ENCODE measurements at places on chromosomes 11 and 22. TPM values are rescaled to one million over a fixed set of nuclear protein-coding genes. Genes with fewer than 3 reads are reported as not detected.

GRCh38 chr11:86115542-86116385 lies 46.9 kb upstream of the PICALM start:
- no peak overlapping the region for H3K4me3 ChIP-seq
- H3K27ac ChIP-seq, result no peak overlapping the region
- H3K36me3 ChIP-seq, result no peaks in the 10 kb centered on the region
- DNase-seq, result no peak
- H3K27me3 ChIP-seq, result no peaks in the 10 kb centered on the region
- no peaks in the 10 kb centered on the region for H3K4me1 ChIP-seq

- peaks cover 49% of the 10 kb centered on the region for H3K4me1 ChIP-seq
- peak; percentile 96 for DNase-seq
- peak within 1 kb of the TSS; percentile 84 for H3K4me3 ChIP-seq
- H3K27ac ChIP-seq, result peak within 1 kb of the TSS; percentile 89
Observed at GRCh38 chr11:68841718-68842426, at the start of gene CPT1A. CPT1A (minus strand) TSS chr11:68841916; CDS start chr11:68815474, 26,442 bp downstream.

- no peak overlapping the region for H3K4me3 ChIP-seq
- H3K4me1 ChIP-seq, result no peaks in the 10 kb centered on the region
- H3K27ac ChIP-seq, result no peak overlapping the region
- no peaks in the 10 kb centered on the region for H3K36me3 ChIP-seq
Observed at GRCh38 chr11:5368502-5369043, 15.0 kb upstream of the OR51M1 start.

- H3K27me3 ChIP-seq, result no peaks in the 10 kb centered on the region
- no peaks in the 10 kb centered on the region for H3K36me3 ChIP-seq
- no peaks in the 10 kb centered on the region for H3K4me1 ChIP-seq
- DNase-seq, result no peak
- no peak overlapping the region for H3K4me3 ChIP-seq
Observed at GRCh38 chr11:77884186-77884828, 63.4 kb downstream of the AAMDC start.

Gene WNT7B
- total RNA-seq, result 5.2 TPM

Gene EMID1
- total RNA-seq, result 14.2 TPM

- H3K4me1 ChIP-seq, result peaks cover 57% of the 10 kb centered on the region
- peak; percentile 57 for DNase-seq
- H3K27me3 ChIP-seq, result no peaks in the 10 kb centered on the region
- peak overlapping the region; percentile 51 for H3K27ac ChIP-seq
- no peaks in the 10 kb centered on the region for H3K36me3 ChIP-seq
Observed at GRCh38 chr22:46576556-46577367, 39.3 kb upstream of the CELSR1 start.
